ENCODE measurements at places on chromosomes 2 and 18. TPM values are rescaled to one million over a fixed set of nuclear protein-coding genes. Genes with fewer than 3 reads are reported as not detected.

- no peak for DNase-seq
These were observed 82.0 kb downstream of the STK39 start for GRCh38 chr2:168165397-168165796.

GRCh38 chr2:237312021-237312755 is 101.8 kb downstream of the COL6A3 start:
- no peak for DNase-seq

DNA sequence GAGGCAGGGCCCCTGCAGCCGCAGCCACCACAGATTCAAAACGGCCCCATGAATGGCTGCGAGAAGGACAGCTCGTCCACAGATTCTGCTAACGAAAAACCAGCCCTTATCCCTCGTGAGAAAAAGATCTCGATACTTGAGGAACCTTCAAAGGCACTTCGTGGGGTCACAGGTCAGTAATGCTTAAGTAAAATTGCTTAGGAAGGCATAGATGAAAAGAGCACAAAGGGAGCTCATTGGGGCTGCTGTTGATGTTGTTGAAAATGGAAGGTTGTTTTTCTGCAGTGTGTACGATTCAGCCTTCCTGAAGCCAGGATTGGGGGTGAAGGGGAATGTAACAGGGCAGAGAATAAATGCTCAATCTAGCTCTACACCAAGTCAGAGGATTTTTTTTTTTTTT is 90.5 kb downstream of the KCTD18 start:
- no peak for DNase-seq

DNA sequence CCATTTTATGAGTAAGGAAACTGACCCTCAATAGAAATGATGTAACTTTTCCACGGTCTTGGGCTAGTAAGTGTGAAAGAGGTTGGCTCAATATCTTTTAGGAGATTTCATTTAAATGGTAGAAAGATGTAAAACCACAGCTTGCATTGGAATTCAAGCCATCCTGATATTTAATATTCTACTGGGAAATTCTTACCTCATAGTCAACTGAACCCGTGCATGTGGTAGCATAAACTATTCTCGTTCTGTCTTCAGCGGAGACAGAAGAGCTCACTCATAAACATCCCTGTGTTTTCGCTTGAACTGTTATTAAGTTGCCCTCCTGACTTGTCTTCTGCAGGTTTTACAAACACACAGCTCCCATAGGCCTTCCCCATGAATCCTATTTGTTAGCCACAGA is 8.5 kb upstream of the SPATS2L start:
- no peak for DNase-seq

DNA sequence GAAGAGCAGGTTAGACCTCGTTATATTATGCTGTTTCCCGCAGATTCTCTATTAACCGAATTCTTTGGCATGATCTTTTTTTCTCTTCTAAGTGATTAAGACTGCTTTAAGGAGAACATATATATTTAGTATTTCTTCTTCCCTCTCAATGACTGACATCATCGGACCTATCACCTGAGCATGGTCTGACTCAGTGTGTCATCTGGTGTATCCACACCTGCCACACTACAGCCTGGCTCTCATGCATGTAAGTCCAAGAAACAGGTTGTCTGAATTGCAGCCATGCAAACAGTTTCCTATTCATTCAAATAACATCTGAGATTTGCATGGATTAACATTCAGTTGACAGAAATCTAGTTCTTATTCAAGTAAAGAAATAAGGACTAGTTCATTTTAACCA is 55.1 kb upstream of the CWC22 start:
- no peak for DNase-seq

DNA sequence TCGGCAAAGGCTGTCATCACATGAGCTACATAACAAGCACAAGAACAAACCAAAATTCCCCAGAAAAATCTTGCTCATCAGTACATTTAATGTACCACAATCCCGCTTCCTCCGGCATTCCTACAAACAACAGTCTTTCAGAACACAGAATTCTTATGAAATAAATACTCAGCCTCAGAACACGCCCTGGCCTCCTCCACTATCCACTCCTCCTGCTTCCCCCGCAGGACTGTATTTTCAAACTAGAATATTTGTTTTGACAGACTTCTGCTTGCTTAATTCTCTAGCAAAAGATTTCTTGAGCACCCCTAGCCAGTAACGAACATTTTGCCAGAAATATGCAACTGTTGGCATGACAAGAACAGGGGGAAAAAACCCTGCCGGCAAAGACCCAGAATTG is 131.2 kb downstream of the THADA start:
- DNase-seq: no peak

- no peak for DNase-seq
These were observed 52.2 kb upstream of the CAB39 start for GRCh38 chr2:230660294-230661060.

The PTPRM gene
- 105 TPM for polyA plus RNA-seq

- DNase-seq: no peak
These were observed 68.3 kb upstream of the MRPS9 start for GRCh38 chr2:104969564-104969963.

DNA sequence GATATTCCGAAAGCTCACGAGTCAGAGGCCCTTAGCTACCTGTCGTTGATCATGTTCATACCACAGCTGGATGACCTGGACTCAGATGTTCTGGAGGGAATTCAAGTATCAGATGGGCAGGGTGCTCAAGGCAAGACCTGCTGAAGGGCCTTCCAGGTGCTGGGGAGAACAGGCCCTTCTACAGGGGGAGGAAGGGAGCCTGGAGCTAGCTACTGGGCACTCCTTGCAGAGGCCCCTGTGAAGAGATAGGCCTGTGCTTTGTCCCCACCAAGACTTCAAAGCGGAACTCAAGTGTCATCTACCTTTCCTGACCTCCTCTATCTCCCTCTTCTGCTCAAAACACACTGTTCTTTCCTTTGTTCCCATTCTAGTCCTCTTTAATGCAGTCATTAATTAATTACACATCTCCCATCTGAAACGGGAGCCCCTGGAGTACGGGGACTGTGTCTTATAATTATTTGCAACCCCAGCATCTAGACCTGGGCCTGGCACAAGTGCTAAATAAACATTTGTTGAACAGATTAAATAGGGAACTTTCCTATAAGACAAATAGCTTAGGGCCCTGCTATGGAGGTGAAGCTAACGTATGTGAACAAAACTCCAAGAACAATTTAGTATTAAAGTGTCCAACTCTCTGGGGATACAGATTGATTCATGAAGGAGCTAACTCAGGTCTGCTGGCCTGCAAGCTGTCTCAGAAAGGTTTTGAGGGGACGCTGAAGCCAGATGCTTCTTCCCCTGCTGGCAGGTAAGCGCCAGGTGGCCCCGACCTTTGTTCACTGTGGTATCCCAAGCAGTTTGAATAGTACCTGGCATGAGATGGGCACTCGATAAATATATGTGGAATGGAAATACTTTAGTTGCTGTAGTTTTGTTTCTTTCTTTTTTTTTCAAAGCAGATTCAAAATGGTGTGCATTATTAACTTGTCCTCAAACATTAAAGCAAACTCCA is 22.0 kb downstream of the RHOB start:
- DNase-seq: no peak

The CRYGD gene
- polyA plus RNA-seq: not detected

DNA sequence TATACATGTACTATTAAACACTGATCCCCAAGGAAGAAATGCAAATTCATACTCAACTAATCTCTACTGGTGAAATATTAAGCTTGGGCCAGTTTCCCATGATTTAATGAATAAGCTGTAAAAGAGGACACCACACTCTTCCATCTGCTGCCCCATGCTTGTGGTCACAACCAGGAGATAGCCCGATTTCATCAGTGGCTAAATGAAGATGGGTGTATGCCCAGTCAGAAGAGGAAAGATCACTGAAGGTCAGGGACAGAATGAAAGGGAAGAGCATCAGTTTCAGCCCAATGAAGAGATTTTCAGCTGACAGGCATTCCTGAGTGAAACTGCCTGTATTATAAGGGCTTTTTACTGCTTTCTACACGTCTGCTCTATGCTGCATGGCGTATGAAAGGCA is 103.5 kb downstream of the KCNS3 start:
- DNase-seq: no peak

The ESCO1 gene
- 28.2 TPM for polyA plus RNA-seq

- DNase-seq: no peak
These were observed 70.1 kb downstream of the EML4 start for GRCh38 chr2:42239289-42239661.

The PTH2R gene
- 39.7 TPM for polyA plus RNA-seq

GRCh38 chr2:239162976-239163687 is 237.7 kb downstream of the HDAC4 start:
- DNase-seq: no peak

GRCh38 chr18:44937960-44938719 is 257.5 kb downstream of the SETBP1 start:
- DNase-seq: no peak

DNA sequence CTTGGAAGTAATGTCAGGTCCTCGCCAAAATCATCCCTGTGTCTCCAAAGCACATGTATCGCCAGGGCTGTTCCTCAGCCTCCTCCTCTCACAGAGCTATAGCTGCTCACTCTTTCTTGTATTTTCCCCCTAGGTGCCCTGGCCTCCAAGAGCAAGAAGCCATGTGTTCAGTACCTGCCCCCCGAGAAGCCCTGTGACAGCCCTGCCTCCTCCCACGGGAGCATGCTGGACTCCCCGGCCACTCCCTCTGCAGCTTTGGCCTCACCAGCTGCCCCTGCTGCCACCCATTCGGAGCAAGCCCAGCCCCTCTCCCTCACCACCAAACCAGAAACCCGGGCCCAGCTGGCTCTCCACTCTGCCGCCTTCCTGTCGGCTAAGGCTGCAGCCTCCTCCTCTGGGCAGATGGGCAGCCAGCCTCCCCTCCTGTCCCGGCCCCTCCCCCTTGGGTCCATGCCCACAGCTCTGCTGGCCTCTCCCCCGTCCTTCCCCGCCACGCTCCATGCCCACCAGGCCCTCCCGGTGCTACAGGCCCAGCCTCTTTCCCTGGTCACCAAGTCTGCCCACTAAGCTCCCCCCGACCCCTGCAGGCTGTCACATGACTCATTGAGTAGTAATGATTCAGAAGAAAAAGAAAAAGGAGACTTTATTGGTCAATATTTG is 18.8 kb downstream of the TGOLN2 start:
- peak; percentile 77 for DNase-seq

The IL37 gene
- polyA plus RNA-seq: not detected

DNA sequence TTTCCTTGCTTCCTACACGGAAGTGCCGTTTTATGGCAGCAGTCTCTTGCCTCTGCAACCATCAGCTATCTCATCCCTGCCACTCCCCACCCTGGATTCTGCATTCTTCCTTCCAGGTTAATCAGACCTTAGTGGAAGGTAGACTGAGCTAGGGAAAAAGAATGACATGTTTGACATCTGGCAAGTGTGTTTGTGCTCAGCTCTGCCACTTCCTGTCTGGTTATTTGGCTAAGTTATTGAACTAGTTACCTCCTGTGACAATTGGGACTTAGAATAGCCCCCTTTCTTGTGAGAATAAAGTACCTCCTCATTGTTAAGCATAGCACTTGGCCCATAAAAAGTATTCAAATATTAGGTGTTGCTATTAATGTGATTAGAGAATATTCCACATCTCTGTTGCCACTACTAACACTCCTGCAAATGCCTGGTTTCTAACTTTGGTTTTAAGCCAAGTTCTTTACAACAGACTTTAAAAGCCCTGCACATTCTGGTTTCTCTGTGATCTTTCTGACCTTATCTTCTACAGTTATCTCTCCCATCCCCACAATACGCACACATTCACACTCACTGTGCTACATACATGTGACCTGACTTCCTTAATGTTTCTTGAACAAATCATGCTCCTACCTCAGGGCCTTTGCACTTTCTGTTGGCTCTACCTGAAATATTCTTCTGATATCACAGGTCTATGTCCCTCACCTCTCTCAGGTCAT is 10.8 kb upstream of the MAPRE2 start:
- no peak for DNase-seq

DNA sequence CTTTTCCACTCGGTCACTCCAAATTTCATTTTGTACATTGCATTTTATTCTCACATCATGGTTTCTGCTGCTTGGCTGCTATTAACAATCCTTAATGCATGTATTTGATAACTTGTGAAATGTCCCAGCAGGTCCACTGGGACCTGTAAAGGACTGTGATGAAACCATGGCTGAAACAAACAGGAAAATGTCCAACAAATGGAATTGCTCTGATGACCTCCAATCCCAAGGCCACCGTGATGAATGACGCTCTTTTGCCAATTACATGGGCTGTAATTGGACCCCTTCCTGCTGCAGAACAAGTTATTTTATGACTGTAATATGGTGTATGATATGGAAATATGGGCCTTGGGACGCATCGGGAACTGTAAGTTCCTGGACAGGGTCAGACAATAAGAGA is 224.2 kb upstream of the CXCR4 start:
- DNase-seq: no peak

The RETSAT gene
- polyA plus RNA-seq: 26.8 TPM

- DNase-seq: no peak
These were observed 2.1 kb downstream of the NABP1 start for GRCh38 chr2:191679818-191680600.

- DNase-seq: no peak
These were observed 276.2 kb downstream of the CELF4 start for GRCh38 chr18:37289423-37289822.

- DNase-seq: no peak
These were observed 791.9 kb downstream of the TRIB2 start for GRCh38 chr2:13508671-13509070.

DNA sequence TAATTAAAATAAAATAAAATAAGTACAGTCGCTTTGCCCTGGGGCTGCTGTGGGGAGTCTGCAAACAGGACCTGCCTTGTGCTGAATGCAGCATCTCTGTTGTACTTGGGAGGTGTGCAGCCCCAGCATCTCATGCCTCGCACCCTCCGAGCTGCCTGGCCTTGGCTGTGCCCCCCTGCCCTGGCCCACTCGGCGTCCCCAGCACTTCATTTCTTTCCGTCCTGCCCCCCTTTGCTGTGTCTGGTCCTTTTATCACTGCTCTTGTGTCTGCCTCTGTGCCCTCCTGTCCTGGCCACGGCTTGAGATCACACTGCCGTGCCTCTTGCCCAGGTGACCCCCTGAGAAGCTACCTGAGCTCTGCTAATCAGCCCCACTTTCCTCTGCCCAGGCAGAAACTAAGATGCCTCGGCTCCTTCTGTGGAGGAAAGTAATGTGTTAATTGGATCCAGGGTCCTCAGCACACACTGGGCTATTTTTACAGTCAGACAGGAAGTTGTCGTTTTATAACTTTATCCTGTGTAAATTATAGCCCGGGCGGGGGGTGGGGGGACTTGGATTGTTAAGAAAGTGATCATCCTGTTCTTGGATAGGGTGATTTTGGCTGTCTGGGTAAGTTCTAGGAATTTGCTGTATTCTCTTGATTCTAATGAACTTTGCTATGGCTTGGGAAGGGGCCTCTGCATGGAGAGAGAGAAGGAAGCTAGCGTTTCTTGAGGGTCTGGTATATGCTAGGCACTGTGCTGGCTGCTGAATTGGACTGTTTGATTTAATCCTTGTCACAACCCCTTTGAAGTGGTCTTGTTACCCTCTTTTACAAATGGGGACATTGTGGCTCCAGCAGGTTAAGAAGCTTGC is 69.4 kb downstream of the AGAP1 start:
- DNase-seq: no peak

DNA sequence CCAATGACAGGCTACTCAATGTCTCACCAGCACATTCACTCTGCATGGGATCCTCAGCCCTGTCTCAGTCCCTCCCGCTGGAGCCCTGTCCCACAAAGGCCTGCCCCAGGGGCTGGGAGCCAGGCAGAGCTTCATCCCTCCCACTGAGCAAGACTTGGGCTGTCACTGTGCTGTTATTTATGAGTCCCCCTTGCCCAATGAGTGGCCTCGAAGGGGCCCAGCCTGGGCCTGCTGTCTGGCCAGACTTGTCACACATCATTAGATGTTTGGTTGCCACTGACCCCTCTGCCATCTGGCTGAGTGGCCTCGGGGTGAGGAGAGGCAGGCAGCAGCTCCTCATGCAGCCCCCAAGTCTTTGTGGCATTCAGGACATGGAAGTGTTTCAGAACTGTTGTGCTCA is 330.6 kb upstream of the SKOR2 start:
- DNase-seq: no peak

The CD8A gene
- polyA plus RNA-seq: 0.21 TPM
